ENCODE measurements at places on chromosomes 16 and 17. TPM values are rescaled to one million over a fixed set of nuclear protein-coding genes. Genes with fewer than 3 reads are reported as not detected.

The METTL22 gene
- total RNA-seq = 48.9 TPM

GRCh38 chr16:86224126-86224525 lies 286.2 kb upstream of the FOXF1 start:
- no peak overlapping the region for H3K4me3 ChIP-seq
- DNase-seq = no peak
- H3K4me1 ChIP-seq = no peaks in the 10 kb centered on the region
- H3K27ac ChIP-seq = no peak overlapping the region
- H3K36me3 ChIP-seq = no peaks in the 10 kb centered on the region

- no peaks in the 10 kb centered on the region for H3K27me3 ChIP-seq
- no peak overlapping the region for H3K27ac ChIP-seq
- no peak for DNase-seq
These were observed 46.8 kb downstream of the SLC39A11 start for GRCh38 chr17:73045724-73046123.

GRCh38 chr16:8552487-8553221 lies 37.7 kb downstream of the TMEM114 start:
- no peak overlapping the region for H3K4me3 ChIP-seq
- DNase-seq = peak; percentile 44
- no peaks in the 10 kb centered on the region for H3K27me3 ChIP-seq
- no peaks in the 10 kb centered on the region for H3K36me3 ChIP-seq

DNA sequence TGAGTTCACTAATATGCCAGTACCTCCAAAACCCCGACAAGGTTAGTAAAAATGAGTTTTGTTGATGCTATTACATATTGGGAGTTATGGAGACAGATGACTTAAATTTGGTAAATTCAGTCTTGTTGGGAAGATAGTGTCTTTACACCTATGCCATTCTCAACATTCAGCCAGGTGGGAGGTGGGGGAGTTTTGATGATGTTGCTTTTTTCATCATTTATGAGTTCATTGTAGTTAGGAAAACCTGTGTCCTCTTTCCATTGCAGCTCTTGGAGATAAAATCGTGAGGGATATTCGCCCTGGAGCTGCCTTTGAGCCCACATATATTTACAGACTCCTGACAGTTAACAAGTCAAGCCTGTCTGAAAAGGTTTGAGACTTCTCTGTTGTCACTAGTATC lies 59.9 kb upstream of the CRISPLD2 start:
- no peaks in the 10 kb centered on the region for H3K27me3 ChIP-seq
- no peak for DNase-seq

The CES5A gene
- total RNA-seq = not detected

- no peaks in the 10 kb centered on the region for H3K27me3 ChIP-seq
- no peak overlapping the region for H3K27ac ChIP-seq
- peaks cover 4% of the 10 kb centered on the region for H3K4me1 ChIP-seq
- no peak overlapping the region for H3K4me3 ChIP-seq
- H3K36me3 ChIP-seq = no peaks in the 10 kb centered on the region
These were observed 5.4 kb upstream of the FSCN2 start for GRCh38 chr17:81522491-81523401.

Measured in H9 (cell line).